ENCODE measurements at places on chromosomes 16 and 17.

GRCh38 chr16:84446596-84447392, 57.7 kb downstream of the MEAK7 start:
- no peak for DNase-seq

DNA sequence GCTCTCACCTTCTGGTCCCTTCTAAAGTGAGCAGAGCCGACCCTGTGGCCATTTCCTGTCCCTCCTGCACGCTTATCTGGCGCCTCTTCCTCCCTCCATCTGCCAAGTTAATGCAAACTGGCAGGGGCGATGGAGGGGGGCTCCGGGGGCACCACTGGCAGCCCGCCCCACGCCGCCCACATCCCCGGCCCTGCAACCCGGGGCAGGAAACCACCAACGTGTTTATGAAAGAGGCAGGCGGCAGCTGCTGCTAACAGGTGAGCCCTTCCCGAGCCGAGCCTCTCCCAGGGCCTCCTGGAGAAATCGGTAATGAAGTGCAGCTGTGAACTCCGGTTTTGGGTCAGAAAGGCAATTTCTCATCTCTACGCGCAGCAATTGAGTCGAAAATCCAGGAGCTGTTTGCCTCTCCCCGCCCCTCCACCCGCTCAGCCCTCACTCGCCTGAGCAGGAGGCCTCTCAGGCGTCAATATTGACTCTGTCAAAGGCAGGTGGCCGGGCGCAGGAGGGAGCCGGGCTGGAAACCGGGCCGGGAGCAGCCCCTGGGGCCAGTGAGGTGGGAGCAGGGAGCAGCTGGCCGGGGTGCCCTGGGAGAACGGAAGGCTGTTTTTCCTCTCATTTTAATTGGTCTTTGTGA, 164.4 kb upstream of the GSE1 start:
- DNase-seq: no peak

GRCh38 chr17:65523411-65523810, 38.0 kb downstream of the AXIN2 start:
- no peak for DNase-seq

- DNase-seq: no peak
Observed at GRCh38 chr17:29449865-29450671, 59.9 kb downstream of the TAOK1 start.

DNA sequence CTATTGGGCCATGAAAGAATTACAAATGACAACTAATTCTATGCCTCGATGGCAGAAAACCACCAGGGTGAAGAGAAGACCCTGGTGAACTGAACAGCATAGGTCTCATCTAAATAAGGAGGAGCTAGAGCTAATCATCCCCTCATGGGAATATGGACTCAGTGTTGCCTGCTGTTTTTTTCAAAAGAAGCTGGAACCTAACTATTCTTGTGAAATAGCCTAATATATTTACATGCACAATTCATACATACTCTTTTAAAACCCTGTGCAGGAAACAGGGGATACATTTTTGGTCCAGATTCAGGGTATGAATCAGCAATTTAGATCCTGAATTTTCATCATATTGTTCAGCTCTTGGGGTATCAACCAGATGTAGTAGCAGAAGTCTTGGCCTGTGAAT, 560.6 kb downstream of the TOX3 start:
- no peak for DNase-seq

DNA sequence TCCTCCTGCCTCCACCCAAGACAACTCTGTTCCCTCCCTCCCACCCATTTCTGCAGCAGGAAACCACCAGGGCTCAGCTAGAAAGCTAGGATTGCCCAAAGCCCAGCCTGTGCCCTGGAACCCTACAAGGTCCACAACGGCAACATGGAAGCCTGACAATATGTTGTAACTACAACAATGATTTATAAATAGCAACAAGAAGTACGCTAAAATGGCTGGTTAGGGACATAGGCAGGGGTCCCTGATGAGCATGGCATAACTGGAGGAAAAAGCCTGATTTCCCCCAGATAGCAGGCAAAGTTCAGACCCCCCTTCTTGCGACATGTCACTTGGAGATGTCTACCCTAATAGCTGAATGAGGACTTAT, 6.6 kb downstream of the ST3GAL2 start:
- no peak for DNase-seq

- DNase-seq: no peak
Observed at GRCh38 chr17:55668312-55668920, 54.2 kb downstream of the TMEM100 start.
